Hippocampal formation (tissue), 2 donors: ENCODE measurements at places on chromosomes 11 and 22.
A peak's percentile ranks its signal among the peaks of the same experiment; 100 is the strongest.

GRCh38 chr22:30781271-30781875, 86.7 kb downstream of the OSBP2 start:
- DNase-seq: no peak

- no peak for DNase-seq
Observed at GRCh38 chr11:18836417-18836816, 44.8 kb upstream of the PTPN5 start.

- DNase-seq: no peak
Observed at GRCh38 chr11:86292912-86293616, 9.0 kb upstream of the HIKESHI start.

DNA sequence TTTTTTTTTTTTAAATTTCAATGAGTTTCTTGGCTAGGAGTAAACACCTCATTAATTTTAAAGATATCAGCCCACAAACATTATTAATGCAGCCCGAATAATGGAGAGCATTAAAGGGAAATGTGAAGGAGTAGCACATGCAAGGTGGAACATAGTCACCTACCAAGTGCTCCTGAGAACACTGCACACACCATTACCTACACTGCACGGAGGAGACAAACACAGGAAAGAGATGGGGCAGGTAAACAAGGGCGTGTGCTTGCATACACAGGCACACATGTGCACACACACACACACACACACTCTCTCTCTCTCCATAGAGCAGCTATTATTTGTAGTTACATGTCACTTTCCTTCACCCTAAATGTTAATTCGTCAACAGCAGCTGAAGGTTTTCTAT, 30.2 kb downstream of the HTR3B start:
- DNase-seq: no peak

- no peak for DNase-seq
Observed at GRCh38 chr11:108160970-108161566, 39.7 kb downstream of the ACAT1 start.

DNA sequence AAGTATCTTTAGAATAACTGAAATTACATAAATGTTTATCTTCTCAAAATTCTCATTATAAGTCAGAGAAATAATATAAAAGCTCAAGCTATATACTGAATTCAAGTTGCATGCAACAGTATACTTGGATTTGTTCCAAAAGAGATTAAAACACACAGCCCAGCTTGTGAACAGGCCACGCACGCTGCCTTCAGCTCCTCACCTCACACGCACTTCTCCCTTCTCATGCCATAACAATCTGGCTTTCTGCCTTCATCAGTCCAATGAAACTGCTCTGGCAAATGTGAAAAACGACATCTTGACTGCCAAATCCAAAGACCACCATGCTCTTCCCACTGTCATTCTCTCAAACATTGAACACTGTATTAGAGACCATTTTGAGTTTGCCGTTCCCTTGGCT, 22.1 kb downstream of the ATP6V1E1 start:
- DNase-seq: no peak

GRCh38 chr11:107961480-107961879, 33.2 kb downstream of the RAB39A start:
- DNase-seq: no peak

DNA sequence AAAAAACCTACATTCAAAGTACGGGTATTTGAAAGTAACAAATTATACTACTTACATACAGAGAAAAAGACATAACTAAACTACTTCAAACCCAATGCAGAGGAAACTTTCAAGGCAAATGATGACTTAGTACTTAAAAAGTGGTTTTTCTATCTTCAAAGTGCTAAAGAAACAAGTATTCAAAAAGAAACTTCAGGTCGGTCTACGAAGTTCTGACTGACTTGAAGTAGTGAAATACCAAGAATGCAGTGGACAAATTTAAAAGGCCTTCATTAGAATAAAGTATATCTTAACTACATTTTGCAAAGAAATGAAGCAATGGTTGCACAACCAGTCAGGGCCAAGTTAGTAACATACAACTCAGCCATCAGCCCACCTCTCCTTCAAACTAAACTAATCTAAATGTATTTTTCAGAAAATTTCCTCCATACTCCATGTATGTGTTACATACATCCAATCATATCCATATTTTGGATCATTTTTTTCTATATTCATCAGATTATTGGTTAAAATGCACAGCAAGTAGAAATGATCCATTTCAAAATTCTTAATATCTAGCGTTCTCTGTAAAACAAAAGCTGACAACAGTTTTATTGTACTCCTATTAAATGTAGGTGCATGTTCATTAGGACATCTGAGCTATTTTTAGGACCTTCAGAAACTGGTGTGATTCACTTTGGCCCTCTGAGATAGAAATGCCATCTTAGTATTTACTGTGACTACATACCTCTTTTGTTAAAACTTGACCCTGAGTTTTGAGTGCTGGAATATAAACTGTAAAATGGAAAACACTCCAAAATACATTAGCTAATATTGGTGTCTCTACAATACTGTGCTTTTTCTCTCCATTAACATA, 49.9 kb downstream of the BIRC2 start:
- DNase-seq: no peak

DNA sequence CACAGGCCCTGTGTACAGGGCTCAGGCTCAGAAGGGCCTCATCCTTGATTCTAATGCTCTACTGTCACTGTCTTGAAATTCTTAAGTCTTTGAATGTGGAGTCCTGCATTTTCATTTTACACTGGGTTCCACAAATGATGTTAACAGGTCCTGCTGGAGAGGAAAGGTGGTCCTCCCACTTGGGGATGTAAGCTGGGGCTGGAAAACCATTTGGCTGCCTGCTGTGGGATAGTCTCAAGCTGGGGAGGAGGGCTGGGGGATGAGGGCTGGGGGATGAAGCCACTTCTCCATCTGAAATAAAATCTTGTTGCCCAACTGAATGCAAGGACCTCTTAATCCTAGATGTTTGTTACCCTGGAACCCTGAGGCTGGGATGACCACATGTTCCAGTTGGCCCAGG, 423.0 kb downstream of the TENM4 start:
- DNase-seq: no peak

DNA sequence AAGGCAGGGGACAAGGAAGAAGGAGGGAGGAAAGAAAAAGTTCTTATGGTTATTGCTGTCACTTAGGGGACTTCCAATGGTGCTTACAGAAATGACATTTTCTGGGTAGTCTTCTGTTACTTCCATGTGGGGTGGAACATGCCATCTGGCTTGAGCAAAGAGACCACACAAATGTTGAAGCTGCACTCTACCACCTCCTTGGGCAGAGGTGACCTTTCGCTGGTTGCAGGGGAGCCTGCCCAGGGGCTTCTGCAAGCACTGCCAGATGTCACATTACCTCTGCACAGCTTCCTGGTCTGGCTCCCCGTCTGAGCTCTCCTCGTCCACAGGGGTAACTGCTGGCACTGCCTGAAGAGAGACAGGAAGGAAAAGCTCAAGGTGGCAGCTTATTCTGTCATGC, 32.6 kb upstream of the APOA1 start:
- DNase-seq: no peak

DNA sequence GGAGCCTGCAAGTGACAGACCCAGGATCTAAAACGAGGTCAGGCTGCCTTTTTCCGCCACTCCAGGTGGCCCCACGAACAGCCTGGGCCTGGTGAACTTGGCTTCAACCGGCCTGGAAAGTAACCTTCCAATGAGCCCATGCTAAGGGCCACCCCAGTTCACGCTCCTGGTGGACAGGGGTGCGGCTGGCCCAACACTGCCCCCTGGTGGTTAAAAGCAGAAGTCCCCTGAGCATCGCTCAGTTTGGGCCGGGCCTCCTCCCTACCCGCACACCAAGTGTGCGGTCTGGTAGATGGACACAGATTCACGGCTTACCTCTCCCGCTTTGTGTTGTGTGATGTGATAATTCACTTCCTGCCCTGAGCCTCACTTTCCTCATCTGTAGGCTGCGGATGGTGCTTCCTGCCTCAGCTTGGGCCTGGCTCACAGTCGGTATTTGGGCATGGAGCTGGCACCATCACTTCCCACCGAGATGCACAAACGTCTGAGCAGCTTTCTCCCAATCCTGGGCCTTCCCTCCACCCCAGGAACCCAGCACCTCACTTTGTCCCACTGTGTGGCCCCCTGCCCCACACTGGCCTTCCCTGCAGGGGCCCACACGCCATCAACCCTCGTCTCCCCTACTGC, 13.7 kb upstream of the SEC14L3 start:
- DNase-seq: peak; percentile 7

- no peak for DNase-seq
Observed at GRCh38 chr11:64814712-64815187, 4.4 kb upstream of the MEN1 start.

GRCh38 chr11:104995001-104995408, 26.6 kb upstream of the CASP4 start:
- no peak for DNase-seq

GRCh38 chr11:132559331-132560036, 972.8 kb downstream of the OPCML start:
- no peak for DNase-seq

GRCh38 chr11:105592035-105592434, 17.8 kb upstream of the GRIA4 start:
- no peak for DNase-seq

DNA sequence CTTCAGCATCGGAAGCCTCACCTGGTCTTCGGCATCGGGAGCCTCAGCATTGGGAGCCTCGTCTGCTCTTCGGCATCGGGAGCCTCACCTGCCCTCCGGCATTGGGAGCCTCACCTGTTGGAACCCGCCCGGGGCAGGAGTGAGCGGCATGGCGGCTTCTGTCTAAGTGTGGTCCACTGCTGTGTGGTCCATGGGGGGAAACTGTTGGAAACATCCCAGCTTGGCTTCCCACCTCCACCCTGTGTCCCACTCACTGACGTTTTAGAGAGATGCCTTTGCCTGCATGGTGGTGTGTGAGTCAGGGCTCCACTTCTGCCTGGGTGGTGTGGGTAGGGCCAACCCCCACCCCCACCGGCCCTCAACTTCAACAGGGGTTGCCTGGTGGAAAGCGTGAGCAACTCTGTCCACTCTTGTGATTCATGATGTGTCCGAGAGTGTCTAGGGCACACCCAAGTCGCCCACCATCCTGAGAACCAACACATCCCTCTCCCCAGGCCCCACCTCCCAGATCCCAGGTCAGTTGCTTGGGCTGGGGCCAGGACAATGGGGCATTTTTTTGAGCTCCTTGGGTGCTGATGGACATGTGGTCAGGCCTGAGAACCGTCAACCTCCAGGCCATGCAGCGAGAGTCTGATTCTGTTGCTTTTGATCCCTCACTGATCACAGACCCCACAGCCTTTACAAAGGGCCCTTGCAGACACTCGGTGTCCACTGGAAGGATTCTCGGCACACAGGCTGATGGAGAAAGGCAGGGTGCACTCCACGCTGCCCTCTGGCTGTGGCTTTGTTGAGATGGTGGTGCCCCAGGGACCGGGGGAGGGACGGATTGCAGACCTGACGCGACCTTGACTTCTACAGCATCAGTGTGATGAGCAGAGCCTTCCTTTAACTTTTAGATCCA, 406.7 kb downstream of the TBC1D22A start:
- DNase-seq: no peak

GRCh38 chr22:24189249-24190158, 8.2 kb downstream of the SUSD2 start:
- DNase-seq: peak; percentile 8
